Stimulated activated CD8-positive, alpha-beta memory T cell treated with anti-CD3 and anti-CD28 coated beads, Interleukin-12 subunit alpha, Interleukin-12 subunit beta, amount 100 ng/mL, for 1 hour (primary cell): ENCODE measurements at places on chromosomes 6 and 20.

DNA sequence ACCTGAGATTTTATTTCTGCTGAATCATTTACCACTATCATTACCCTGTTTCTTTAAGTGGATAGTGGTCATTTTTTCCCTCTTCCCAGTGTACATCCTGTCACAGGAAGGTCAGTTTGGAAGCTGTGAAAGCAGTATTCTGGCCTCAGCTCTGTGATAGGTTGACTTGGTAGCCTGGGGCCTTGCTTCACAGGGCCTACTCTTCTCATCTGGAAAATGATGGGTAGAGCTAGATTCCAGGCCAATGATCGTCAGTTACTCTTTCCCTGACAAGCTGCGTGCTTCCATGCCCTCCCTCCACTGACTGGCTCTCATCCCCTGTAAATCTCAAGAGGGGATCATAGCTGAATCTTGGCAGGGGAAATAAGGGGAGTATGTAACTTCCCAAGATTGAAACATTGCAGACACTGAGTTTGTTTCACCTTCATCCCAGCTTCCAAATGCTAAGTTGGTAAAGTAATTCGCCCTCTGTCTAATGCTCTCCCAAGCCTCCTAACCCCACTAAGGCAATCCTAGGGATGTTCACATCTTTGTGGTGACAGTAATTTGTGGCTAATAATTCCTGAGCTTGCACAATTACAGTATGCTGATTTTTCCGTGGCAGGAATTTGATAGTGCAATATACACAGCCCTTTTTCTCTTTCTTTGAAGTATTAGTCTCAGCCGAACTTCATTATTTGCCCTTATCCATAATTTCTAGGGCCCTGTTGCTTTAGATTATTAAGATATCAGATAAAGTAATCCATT, 51.2 kb downstream of the VAPB start:
- DNase-seq: no peak

GRCh38 chr6:167882244-167882643, 55.5 kb downstream of the AFDN start:
- no peak for DNase-seq

DNA sequence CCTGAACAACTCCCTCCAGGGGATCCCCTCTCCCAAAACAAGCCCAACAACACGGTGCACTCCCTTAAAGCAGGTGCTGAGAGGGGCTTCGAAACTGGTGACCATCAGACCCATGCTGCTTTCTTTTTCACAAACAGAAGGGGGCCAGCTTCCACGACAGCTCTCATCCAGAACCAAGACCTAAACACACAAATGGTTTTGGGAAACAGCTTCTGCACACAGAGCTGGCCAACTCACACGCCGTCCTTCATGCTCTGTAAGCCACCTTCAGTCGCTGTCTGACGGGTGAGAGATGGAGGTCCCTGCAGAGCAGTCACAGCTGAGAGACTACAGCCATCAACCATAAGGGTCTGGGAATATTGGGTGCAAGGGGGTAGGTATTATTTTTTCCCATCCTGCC, 76.3 kb downstream of the ZMYND8 start:
- DNase-seq: no peak

DNA sequence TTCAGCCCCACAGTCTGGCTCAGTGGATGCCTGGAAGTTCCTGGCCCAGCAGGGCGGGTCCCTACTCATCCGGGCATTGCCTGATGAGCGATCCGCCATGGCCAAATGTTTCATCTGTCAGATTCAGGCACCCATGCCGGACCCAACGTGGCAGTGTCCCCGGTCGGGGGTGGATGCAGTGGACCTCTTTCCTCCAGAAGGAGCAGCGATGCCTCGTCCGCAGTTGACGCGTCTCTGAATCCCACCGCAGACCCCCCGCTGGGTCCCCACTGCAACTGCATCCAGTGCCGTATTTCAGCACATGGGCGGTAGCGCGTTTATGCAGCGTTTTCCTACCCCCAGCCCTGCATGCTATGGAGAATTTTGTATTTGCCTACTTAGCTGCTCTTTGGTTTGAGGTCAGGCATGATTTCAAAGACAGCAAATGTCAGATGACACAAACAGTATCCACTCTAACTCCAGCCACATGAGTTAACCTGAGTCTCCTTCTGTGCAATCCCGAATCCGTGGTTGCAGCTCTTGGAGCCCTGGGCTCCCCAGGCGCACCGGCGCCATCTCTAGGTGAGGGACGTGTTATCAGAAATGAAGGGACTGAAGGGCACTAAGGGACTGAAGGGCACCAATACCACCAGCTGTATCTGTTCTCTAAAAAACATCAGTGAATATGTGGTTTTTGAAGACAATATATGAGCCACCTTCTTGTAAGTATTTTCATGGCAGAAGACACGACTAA, 72.6 kb upstream of the THBS2 start:
- DNase-seq: no peak

DNA sequence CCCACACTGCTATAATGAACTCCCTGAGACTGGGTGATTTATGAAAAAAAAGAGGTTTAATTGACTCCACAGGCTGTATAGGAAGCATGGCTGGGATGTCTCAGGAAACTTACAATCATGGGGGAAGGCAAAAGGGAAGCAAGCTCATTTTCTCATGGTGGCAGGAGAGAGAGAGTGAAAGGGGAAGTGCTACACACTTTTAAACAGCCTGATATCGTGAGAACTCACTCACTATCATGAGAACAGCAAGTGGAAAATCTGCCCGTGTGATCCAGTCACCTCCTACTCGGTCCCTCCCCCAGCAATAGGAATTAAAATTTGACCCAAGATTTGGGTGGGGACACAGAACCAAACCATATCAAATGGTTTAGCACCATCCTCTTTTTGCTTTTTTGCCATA, 116.6 kb upstream of the CEP162 start:
- DNase-seq: no peak
